ENCODE measurements at places on chromosomes 7 and 10.

- no peak for DNase-seq
These were observed 110.1 kb downstream of the CDK14 start for GRCh38 chr7:90706072-90706716.

DNA sequence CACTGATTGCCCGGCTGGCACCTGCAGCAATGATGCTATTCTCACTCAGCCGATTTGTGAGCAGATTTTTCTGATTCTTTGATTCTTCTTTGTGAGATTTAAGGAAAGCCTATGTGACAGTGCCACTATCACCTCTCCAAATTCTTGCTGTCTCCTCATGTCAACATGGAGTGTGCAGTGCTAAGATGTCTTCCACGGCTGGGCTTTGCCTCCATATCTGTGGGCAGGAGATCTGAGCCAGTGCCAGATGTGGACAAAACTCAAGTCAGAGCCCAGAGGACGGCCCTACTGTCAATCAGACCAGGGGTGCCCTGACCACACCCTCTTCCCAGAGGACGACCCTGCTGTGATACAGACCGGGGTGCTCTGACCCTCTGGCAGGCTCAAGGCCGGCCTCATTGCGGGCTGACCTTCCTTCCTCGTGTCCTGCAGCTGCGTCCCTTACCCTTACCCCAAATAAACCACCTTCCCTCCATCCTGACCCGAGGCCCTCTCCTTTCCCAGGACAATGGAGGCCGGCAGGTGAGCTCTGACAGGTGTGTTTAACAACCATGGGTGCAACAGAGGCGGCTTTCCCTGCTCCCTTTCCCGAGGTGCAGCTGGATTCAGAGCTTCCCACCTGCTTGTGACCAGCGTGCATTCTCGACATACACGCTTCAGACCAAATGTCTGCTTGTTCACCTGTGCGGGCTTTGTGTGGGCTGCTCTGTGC lies 221.4 kb downstream of the ADARB2 start:
- no peak for DNase-seq

DNA sequence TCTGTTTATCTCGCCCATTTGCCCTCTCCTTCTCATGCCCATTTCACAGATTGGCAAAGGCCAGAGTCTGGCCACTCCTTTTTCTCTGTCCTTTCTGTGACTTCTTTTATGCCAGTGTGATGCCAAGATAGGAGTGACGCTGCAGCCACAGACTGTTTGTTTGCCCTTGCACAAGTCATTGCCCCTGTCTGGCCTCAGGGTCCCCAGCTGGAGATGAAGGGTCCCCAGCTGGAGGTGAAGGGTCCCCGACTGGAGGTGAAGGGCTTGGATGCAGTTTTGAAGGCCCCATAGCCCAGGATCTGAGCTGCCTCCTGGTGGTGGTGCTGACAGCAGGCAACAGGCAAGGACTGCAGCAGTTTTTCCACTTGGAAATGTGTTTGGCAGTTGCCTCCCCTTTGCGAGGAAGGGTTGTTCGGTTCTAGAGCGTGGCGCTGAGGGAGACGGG lies 50.8 kb upstream of the SLC29A3 start:
- DNase-seq: no peak

DNA sequence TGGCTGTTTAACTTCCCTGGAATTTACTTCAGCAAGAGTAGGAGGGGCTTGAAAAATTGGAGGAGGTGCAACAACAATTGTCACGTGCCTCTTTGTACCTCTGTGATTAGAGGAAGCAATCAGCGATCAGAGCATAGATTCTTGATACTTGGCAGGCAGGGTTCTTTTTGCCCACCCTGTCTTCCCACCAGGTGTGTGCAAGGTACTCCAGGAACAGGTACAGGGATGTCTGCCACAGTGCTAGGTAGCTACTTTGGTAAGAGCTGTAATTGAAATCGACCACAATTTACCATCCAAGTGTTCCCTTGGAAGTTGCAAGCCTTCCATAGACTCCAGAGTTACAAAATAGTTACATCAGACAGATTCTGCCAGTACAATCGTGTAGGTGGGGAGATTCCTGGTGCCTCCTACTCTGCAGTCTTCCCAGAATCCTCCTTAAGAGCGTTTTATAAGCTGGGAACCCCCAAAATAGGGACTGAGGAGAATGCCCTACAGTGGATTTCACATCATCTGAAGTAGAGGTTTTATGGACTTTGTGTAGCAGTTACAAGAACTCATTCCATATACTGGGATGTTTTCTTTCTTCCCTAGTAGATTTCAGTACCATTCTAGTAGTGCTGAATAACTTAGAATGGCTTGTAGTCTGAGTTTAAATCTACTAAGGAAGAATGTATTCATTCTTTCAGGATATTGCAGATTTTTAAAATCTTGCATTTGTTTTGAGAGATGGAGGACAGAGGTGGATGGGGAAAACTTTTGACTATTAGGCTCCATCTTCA lies 101.9 kb downstream of the EXOC4 start:
- DNase-seq: no peak

DNA sequence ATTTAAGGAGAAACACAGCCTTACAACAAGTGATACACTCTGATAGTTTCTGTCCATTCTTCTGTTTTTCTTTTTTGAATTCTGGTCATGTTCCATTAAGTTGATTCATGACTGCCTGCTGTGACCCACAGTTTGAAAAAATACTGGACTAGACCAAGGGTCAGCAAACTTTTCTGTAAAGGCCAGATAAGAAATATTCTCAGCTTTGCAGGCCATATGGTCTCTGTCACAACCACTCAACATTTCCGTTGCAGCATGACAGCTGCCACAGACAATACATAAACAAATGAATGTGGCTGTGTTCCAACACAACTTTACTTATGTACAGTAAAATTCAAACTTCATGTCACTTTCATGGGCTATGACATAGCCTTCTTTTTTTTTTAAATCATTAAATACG lies 156.7 kb downstream of the PLXNA4 start:
- no peak for DNase-seq

Data from RWPE2 (cell line).